ENCODE measurements at places on chromosomes 2 and 18.
A peak's percentile ranks its signal among the peaks of the same experiment; 100 is the strongest.

DNA sequence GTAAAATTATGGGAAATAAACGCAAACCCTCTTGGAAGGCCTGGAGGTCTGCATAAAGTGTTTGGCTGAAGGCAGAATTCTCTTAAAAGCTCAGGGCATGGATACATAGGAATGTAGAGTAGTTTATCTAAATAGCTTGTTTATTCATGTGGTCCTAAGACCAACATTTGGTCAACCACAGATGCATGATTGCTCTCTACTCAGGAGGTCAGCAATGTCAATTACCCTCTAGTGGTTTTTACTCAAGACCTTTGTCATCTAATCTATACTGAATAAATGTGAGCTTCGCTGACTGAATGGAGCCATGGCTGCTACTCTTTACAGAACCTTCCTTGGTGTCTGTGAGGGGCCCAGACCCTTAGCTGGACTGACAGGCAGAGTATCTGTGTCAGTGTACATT is 139.8 kb downstream of the ATL2 start:
- no peak for DNase-seq

DNA sequence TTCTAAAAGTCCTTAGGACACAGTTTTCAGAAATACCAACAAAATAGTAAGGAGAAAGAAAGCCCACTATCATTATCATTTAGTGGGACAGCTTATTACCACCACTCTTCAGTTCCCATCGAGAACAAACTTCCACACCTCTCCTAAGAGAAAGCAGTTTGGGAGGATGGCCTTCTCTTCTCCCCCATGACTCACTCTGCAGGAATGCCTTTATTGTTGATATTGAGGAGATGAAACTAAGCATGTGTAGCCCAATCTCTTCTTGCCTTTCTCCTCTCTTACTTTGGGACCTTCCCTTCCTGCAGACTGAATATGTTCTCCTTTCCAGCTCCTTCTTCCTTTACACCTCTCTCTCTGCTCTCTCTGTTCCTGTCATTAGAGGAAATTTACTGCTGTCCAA is 30.0 kb upstream of the ERMN start:
- DNase-seq: no peak

- DNase-seq: peak; percentile 12
These were observed 295.6 kb downstream of the TNS1 start for GRCh38 chr2:217707131-217707611.

DNA sequence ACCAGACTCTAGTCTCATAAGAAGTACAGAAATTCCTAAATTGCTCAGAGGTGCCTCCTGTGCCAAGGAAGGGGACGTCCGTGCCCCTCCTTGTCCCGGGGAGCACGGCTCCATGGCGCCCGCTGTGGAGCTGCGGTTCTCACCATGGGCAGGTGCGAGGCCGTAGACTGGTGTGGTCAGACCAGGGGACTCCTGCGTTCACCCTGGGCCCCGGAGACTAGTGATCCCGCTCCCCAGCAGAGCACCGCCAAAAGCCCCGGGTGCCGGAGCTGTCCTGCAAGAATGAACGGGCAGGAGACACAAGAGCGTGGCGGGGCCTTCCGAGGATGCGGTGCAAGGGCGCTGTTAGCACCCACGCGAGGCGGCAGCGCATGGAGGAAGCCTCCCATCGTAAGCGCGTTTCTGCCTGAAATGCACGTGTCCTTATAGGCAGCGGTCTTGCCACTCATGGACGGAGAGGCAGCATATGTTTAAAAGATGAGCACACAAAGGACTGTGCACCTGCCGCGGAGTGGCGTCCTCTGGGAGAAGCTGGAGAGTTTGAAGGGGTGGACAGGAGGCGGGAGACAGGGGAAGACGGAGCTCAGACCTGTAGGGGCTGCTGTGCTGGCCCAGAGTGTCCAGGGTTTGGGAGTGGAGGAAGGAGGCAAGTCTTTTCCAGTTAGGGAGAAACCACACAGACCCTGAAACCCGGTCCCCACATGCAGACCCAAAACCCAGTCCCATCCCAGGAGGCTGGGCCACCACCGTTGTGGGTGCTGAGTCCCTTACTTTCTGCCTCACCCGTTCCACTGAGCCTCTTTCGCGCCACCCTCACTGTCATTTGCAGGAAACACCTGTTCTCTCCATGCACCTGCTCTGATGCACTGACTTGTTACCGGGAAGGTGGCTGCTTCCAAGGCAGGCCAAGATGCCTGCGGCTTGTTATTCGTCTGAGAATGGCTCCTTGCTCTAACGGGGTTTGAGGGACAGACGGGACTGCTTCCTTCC is 7.5 kb upstream of the KCNG2 start:
- no peak for DNase-seq

DNA sequence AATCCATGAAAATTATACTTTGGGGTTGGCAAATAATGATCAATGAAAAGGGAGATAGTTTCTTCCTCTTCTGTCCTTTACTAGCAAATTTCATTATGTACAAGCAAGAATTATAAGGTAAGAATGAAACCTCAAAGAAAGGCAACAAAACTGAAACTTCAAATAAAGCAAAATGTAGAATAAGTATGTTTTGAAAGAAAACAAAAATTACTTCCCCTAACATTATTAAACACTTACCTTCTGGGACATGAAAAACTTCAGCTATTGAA is 29.4 kb downstream of the THADA start:
- no peak for DNase-seq
